ENCODE measurements at places on chromosomes 6 and 20. TPM values are rescaled to one million over a fixed set of nuclear protein-coding genes. Genes with fewer than 3 reads are reported as not detected.

Gene RUNX2
- total RNA-seq: 2.6 TPM

Gene RSPH4A
- 0.27 TPM for total RNA-seq

Gene LY6G5C
- 3.6 TPM for total RNA-seq

Gene MCHR2
- not detected for total RNA-seq

Data from HT1080 (cell line).